Uterine smooth muscle cell (primary cell): ENCODE measurements at places on chromosomes 12 and 14. TPM values are rescaled to one million over a fixed set of nuclear protein-coding genes. Genes with fewer than 3 reads are reported as not detected.

The CLECL1 gene
- total RNA-seq = not detected in 2 replicates

The NANOG gene
- total RNA-seq = not detected in 2 replicates

The STXBP6 gene
- total RNA-seq = 7.1 and 10.2 TPM in 2 replicates

The FOXA1 gene
- not detected in 2 replicates for total RNA-seq

The JAG2 gene
- 0.66 and 2.0 TPM in 2 replicates for total RNA-seq

The PLA2G1B gene
- not detected in 2 replicates for total RNA-seq

The VWF gene
- 1.3 and 1.9 TPM in 2 replicates for total RNA-seq

The KCNC2 gene
- 0.50 TPM in 1 of 2 replicates, not detected in the other for total RNA-seq

The FBXO34 gene
- 34.2 and 37.2 TPM in 2 replicates for total RNA-seq

The CRACR2A gene
- 4.9 and 8.3 TPM in 2 replicates for total RNA-seq

The C12orf56 gene
- total RNA-seq = 3.3 and 3.9 TPM in 2 replicates

The NT5DC3 gene
- 24.1 and 27.6 TPM in 2 replicates for total RNA-seq

The COQ5 gene
- total RNA-seq = 28.9 and 34.3 TPM in 2 replicates

The CYP27B1 gene
- under 0.01 and 0.55 TPM in 2 replicates for total RNA-seq

The RPL36AL gene
- 240 and 273 TPM in 2 replicates for total RNA-seq

The ANKRD33 gene
- total RNA-seq = 0.11 and 0.12 TPM in 2 replicates

The RD3L gene
- not detected in 2 replicates for total RNA-seq

The ADSS1 gene
- 0.66 and 2.6 TPM in 2 replicates for total RNA-seq

The ASB2 gene
- 1.2 and 3.5 TPM in 2 replicates for total RNA-seq

The SUOX gene
- total RNA-seq = 9.1 and 10.8 TPM in 2 replicates

The LIMA1 gene
- 89.0 and 96.9 TPM in 2 replicates for total RNA-seq

The ACSM4 gene
- not detected in 2 replicates for total RNA-seq

The BBOF1 gene
- 4.0 and 4.4 TPM in 2 replicates for total RNA-seq
